CD4-positive, alpha-beta T cell treated with Interleukin-1 beta for 1 hour (primary cell): ENCODE measurements at places on chromosomes 3 and 15.

GRCh38 chr15:35606450-35606779, 60.5 kb upstream of the DPH6 start:
- DNase-seq = no peak

DNA sequence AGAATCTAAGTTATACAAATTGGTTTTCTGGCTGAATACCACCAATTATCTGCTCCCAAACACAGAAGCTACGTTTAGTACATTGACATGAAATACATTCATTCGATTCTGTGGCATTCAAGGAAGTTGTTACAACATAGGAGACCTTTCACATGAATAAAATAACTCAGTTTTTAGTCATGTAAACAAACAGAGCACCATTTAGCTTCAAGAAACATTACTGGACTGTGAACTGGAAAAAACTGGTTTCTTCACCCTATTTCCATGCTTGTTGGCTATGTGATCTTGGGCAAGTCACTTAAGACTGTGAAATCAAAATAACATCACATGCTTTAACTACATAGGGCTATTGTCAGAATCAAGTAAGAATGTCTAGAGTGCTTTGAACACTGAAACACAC, 46.2 kb downstream of the NRG4 start:
- no peak for DNase-seq

DNA sequence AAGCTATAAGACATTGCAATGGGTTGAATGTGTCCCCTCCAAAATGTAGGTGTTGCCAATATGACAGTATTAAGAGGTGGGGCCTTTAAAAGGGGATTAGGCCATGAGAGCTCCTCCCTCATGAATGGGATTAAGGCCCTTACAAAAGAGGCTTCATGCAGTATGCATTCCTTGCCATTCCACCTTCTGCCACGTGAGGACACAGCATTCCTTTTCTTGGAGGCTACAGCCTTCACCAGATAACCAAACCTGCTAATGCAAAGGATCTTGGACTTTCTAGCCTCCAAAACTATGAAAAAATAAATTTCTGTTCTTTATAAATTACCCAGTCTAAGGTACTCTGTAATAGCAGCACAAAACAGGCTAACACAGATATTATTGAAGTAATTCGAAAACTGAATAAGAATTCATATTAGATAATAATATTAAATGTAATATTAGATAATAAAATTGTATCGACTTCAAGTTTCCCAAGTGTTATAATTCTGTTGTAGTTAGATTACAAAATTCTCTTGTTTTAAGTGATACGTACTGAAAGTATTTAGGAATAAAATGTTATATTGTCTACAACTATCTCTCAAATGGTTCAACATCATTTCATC, 29.4 kb upstream of the ATP8B4 start:
- no peak for DNase-seq

DNA sequence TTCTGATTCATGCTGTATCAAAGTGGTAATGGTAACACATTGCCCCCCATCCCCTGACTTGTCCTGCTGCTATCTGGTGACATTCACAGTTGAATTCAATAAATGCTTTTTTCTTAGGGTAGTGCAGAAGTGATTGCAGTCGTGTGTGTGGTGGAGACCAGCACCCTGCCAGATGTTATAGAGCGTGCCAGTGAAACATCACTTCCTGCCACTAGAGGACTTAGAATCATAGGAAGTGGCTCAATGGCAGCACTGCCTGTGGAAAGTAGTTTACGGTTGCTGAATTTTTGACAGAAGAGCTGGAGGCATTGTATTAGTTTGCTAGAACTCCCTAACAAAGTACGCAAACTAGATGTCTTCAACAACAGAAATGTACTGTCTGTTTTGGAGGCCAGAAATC, 37.4 kb upstream of the P2RY12 start:
- DNase-seq = no peak

GRCh38 chr3:186994000-186994955, 64.0 kb downstream of the ST6GAL1 start:
- no peak for DNase-seq

- no peak for DNase-seq
Measured at GRCh38 chr3:129599607-129600006, 6.9 kb downstream of the PLXND1 start.

DNA sequence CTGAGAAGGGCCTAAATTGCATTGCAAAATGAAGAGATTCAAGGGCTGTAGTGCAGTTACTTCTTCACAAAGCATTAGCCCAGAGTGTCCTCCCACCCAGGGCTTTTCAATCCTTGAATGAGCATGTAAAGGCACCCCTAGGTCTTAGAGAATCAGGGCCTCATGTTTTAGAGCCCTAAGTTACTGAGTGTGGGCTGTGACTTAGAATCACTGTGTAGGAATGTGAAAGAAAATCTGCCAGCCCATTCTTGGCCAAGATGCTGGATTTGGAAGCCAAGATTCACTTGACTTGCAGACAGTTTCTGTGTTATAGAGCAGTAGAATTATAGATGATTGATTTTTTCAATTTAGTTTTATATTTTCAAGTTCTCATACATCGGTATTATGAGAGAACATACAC, 153.2 kb downstream of the MYRIP start:
- no peak for DNase-seq

DNA sequence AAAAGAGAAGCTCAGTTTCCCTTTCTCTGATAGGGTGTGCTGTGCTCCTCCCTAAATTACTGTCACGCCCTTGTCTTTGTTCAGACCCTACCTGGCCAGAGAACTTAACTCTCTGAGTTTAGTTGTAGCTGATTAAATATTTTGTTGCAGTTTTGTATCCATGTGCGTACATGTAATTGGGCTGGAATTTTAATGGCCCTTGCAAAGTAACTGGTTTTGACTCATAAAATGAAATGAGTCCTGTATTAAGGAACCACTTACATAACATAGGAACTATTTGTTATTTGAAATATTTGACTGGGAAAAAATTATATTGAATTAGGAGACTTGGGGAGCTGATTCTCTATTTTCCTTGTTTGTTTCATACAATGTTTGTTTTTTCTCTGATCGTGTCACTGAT, 80.2 kb downstream of the LRRK1 start:
- DNase-seq = no peak
